Stimulated activated CD4-positive, alpha-beta T cell treated with anti-CD3 and anti-CD28 coated beads, TNF-alpha, amount 100 ng/mL, for 4 hours (primary cell): ENCODE measurements at places on chromosomes 7 and 10.

- DNase-seq, result no peak
Measured at GRCh38 chr7:134818613-134819345, 39.3 kb downstream of the CALD1 start.

GRCh38 chr7:141001122-141001521 is 13.6 kb downstream of the MRPS33 start:
- no peak for DNase-seq

DNA sequence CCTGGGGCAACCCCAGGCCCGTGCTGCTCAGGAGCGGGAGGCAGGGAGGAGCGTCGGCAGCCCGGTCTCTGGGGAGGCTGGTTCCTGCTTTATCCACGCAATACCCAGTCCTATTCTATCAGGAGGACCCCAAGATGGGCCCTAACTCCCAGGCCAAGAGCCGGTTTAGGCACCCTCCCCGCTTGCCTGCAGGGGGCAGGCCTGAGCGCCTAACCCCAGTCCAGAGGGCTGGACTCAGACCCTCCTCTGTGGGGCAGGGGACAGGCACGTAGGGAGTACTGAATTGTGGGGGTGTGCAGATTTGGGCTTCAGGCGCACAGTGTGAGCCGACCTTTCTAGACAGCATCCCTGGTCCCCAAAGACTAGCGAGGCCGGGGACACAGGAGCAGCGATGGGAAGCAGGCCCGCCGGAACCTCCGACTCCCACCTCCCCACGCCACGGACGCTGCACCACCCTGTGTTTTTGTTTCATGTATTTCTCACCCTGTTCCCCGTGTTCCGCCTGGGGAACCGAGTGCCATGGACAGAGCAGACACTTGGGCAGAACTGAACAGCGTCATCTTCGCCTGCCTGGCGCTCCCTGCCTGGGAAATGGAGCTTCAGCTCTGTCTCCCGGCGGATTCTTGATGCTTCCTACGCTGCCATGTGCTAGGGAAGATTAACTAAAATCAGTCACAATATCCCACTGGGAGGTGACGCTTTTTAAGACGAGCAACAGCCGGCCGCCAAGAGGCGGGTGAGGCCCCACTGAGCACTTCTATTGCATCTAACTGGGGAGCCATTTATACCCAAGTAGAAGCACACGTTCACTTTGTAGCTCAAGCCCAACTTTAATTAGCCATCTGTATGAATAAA is 5.3 kb downstream of the NUDT1 start:
- no peak for DNase-seq

DNA sequence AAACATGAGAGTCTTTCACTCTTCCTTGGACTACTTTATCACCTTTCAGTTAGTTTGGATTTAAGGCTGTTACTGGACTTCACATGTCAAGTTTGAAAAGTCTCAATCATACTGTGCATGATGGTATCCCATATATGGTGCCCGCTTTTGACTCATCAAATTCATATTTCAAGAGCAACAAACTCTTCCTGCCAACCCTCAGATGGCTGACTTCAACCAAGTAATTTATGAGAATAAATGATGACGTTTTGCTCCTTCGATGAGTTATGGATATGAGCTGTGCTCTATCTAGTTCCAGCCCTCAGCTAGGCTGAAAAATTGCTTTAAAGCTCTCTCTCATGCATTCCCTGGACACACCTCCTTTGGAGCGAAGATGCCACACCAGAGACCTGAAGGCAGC is 110.3 kb upstream of the RSU1 start:
- no peak for DNase-seq

GRCh38 chr10:16673443-16673842 is 143.8 kb downstream of the RSU1 start:
- DNase-seq, result no peak

DNA sequence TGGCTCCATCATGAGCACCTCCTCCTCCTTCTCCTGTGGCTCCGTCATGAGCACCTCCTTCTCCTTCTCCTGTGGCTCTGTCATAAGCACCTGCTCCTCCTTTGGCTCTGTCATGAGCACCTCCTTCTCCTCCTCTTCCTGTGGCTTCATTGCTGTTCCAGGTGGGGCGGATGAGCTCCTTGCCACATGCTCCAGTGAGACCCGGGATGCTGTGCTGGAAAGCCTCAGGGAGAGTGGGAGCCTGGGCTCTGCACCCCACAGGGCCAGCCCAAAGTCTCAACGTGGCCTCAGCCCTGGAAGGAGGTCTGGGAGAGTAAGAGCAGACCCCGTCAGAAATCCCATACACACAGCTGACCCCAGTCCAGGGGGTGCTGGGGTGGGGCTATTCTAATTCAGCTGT is 380.7 kb downstream of the TCERG1L start:
- DNase-seq, result no peak

- DNase-seq, result no peak
Measured at GRCh38 chr10:125531465-125531864, 151.5 kb downstream of the TEX36 start.

- DNase-seq, result no peak
Measured at GRCh38 chr10:8323428-8324054, 269.1 kb downstream of the GATA3 start.

- DNase-seq, result no peak
Measured at GRCh38 chr7:137954614-137955013, 47.3 kb downstream of the CREB3L2 start.

DNA sequence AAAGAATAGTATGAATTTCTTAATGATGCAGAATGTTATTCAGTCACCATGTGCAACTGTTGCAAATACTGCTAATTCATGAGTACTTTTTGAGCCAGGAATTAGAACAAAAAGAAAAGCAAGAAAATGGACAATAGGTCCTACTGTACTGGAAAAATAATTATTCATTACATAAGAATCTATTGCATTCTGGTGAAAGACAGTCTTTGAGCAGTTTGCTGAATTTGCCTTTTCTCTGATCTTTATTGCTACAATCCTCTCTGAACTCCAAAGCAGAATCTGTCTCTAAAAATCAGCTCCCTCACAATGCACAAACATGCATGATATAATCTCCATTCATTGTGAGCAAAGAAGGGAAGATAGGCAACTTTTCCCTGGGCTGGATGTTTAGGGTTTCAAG is 12.8 kb downstream of the IFIT2 start:
- no peak for DNase-seq

DNA sequence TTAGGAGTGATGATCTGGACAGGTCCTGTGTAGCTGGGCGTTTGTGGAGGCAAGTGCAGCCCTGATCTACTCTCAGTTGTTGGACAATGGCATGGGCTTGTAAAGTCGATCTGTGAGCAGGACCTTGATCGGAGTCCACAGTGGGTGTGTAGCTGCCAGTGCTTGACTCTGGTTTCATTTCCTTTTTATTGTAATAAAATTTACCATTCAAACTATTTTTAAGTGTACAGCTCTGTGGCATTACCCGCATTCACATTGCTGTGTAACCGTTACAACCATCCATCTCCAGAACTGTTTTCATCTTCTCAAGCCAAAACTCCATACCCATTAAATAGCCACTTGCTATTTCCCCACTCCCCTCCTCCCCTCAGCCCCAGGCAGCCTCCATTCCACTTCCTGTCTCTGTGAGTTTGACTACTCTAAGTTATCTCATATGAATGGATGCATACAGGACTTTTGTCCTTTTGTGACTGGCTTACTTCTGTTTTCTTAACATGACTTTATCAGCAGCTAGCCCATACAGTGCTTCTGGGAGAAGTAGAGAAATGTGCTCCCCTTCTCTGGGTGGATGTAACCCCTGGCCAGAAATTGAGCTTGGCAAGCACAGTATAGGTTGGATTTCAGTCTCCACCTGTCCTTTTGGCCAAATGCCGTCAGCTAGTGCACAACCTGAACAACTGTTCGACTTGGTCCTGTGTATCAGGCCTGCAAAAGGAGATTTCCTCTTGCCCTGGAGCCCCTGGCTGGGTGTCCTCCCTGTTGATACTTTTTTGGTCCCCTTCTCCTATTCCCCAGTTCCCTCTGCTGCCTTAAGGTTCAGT is 180.0 kb downstream of the LRMDA start:
- DNase-seq, result no peak

- no peak for DNase-seq
Measured at GRCh38 chr7:44307301-44307900, 18.0 kb downstream of the CAMK2B start.

GRCh38 chr10:90856964-90857634 is 740 bp downstream of the HTR7 start:
- DNase-seq, result no peak

GRCh38 chr7:153430931-153431330 is 621.3 kb upstream of the DPP6 start:
- DNase-seq, result no peak

- no peak for DNase-seq
Measured at GRCh38 chr10:114359041-114359952, 45.0 kb downstream of the AFAP1L2 start.
